Neuronal stem cell (in vitro differentiated cells): ENCODE measurements at places on chromosomes 6 and 20.

GRCh38 chr6:148736774-148737412, 9.9 kb upstream of the UST start:
- DNase-seq = no peak

- no peak for DNase-seq
Measured at GRCh38 chr6:73309535-73309784, 44.6 kb downstream of the DPPA5 start.

- DNase-seq = no peak
Measured at GRCh38 chr20:46001498-46001897, 7.2 kb upstream of the MMP9 start.

DNA sequence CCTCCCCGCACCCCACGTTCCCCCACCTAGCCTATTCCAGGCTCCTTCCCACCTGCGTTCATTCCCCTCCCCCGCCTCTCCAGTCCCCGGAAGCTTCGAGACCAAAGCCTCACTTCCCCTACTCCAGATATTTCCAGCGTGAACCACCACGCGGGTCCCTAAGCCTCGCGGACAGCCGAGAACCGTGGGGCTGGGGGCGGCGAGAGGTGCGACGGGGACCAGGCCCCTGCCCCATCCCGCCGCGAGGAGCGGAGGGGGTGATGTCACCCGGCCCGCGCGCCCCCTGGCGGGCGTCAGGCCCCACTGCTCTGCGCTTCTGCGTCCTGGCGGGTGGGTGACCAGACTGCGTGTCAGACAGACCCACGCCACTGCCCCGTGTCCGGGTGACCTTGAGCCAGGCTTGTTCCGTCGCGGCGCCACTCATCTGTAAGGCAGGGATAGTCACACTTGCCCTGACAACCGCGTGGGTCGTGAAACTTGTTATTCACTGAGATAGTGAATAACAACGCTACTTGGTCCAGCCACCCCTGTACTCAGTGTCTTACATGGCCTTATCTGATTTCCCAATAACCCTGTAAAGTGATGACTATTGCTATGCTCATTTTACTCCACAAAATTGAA, 9.0 kb upstream of the HSP90AB1 start:
- DNase-seq = no peak
